ENCODE measurements at places on chromosomes 2 and 18.
A peak's percentile ranks its signal among the peaks of the same experiment; 100 is the strongest.

GRCh38 chr2:10532638-10533101 lies 84.5 kb upstream of the ODC1 start:
- no peak for DNase-seq

DNA sequence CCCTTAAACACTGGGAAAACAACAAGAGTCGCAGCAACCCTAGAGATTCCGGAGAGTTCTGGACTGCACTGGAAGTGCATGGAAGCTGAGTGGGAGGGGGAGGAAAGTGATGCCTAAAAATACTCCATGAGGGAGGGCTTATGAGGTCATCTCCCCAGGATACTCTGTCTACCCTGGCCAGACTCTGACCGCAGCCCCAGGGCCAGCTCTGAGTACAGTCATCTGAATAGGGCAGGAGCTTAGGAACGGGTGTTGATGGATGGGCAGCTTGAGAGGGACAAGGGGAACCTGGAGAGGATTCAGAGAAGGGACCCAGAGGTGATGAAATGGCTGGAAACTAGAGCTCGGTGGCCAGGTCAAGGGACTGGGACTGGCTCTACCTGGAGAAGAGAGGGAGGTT lies 79.3 kb upstream of the IGFBP5 start:
- peak; percentile 49 for DNase-seq

DNA sequence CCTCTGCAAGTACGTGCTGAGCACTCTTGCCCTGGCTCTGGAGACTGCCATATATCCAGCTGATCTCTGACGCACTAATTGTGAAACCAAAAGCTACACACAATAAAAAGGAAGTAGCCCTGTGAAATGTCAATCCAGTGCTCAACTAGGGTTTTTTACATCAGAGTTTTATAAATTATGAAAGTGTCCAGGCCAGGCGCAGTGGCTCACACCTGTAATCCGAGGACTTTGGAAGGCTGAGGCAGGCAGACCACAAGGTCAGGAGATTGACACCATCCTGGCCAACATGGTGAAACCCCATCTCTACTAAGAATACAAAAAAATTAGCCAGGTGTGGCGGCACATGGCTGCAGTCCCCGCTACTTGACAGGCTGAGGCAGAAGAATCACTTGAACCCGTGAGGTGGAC lies 24.5 kb upstream of the PEX13 start:
- DNase-seq: peak; percentile 31

- no peak for DNase-seq
These were observed 48.3 kb upstream of the MYL1 start for GRCh38 chr2:210363261-210363660.

DNA sequence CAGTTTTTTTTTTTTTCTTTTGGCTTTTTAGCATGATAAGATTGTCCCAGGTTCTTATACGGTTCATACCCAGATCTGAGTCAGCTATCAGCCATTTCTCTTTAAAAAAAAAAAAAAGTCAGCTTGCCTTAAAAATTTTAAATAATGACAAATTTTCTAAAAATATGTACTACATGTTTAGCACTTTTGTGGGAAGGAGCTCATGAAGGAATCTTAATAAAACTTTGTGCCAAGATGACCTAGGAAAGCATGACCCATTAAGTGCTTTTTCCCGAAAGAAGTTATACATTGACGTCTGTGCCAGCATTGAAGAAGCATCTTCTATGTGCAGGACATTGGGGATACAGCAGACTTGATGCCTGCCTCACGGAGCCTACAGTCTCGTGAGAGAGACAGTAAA lies 4.5 kb upstream of the RBMS1 start:
- DNase-seq: no peak

- DNase-seq: no peak
These were observed 13.0 kb upstream of the RTN4 start for GRCh38 chr2:55063226-55063625.

DNA sequence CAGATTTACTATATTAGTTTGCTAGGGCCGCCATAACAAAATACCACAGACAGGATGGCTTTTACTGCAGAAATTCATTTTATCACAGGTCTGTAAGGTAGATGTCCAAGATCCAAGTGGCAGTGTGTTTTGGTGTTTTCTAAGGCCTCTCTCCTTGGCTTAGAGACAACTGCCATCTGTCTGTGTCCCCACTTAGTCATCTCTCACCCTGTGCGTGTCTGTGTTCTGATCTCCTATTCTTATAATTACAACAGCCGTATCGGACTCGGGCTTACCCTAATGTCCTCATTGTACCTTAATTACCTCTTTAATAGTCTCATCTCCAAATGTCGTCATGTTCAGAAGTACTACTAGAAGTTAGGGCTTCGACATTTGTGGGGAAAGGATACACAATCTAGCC lies 362.3 kb upstream of the CDH19 start:
- no peak for DNase-seq

GRCh38 chr18:10403708-10404107 lies 50.7 kb upstream of the APCDD1 start:
- DNase-seq: peak; percentile 37

DNA sequence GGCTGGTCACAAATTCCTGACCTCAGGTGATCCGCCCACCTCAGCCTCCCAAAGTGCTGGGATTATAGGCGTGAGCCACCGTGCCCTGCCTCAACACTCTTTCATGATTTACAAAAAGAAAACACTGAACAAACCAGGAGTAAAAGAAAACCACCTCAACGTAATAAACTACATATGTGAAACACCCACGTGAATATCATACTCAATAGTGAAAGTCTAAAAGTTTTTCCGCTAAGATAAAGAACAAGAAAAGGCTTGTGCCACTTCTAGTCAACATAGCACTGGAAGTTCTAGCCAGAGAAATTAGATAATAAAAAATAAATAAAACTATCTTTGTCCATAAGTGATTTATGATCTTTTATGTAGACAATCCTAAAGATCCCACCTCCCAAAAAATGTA lies 68.5 kb downstream of the ROCK2 start:
- no peak for DNase-seq

DNA sequence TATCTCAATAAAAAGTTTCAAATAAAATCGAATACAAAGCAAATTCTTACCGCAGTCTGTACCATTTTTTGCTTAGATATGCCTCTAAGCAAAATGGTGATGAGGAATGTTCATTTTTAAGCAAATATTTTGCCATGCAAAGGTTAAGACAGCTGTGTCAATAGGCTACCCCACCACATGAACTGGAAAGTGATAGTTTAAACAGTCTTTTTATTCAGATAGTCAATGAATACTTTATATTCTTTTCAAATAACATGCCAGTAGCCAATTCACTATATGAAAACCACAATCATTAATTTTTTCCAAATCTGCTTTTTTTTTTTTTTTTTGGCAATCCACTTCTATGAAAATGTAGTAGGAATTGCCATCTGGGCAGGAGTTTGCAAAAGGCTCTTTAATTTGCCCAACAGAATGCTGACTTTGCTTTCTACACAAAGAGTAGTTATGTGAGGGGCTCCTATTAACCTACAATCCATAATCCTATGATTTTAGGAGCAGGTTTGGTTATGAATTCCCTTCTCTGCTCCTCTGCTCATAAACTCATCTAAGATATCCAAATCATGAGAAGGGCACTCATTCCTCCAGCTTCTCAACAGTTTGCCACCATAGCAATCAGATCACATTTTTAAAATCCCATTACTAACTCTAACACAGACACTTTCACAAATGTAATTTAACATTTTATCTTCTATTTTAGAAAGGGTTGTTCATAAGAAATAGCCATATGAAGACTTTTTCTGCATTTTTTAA lies 69.2 kb downstream of the SLC40A1 start:
- DNase-seq: no peak

- DNase-seq: no peak
These were observed 306.1 kb downstream of the NOL4 start for GRCh38 chr18:33918571-33918970.

- no peak for DNase-seq
These were observed 6.1 kb upstream of the SALL3 start for GRCh38 chr18:78973357-78974083.

- peak; percentile 69 for DNase-seq
These were observed 14.1 kb upstream of the CHRNA1 start for GRCh38 chr2:174778085-174778981.

DNA sequence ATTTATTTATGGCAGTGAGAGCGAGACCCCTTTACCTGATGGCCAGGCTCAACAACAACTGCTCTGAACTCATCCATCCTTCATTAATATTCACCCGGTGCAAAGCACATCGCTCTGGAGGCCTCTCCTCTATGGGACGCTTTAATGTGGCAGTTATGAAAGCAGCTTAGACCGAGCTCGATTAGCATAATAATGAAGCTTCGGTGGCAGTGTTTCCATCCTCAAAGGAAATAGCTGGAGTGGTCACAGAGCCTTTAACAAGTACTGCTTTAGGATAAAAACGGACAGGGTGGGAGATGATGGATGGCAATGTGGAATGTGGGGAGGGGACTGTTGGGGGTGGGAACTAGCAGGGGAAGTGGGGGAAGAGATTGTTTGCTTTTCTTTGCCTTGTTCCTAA lies 243.9 kb downstream of the SLC4A3 start:
- no peak for DNase-seq

- DNase-seq: no peak
These were observed 62.8 kb downstream of the SMIM21 start for GRCh38 chr18:75364512-75365253.

- DNase-seq: no peak
These were observed 14.8 kb upstream of the CWC22 start for GRCh38 chr2:180021850-180022249.

GRCh38 chr18:23307567-23308295 lies 145.4 kb upstream of the RIOK3 start:
- no peak for DNase-seq

- DNase-seq: no peak
These were observed 16.2 kb upstream of the PDE11A start for GRCh38 chr2:178088774-178089270.

All from muscle of back (tissue), 13 donors.